ENCODE measurements at places on chromosomes 4 and X.

DNA sequence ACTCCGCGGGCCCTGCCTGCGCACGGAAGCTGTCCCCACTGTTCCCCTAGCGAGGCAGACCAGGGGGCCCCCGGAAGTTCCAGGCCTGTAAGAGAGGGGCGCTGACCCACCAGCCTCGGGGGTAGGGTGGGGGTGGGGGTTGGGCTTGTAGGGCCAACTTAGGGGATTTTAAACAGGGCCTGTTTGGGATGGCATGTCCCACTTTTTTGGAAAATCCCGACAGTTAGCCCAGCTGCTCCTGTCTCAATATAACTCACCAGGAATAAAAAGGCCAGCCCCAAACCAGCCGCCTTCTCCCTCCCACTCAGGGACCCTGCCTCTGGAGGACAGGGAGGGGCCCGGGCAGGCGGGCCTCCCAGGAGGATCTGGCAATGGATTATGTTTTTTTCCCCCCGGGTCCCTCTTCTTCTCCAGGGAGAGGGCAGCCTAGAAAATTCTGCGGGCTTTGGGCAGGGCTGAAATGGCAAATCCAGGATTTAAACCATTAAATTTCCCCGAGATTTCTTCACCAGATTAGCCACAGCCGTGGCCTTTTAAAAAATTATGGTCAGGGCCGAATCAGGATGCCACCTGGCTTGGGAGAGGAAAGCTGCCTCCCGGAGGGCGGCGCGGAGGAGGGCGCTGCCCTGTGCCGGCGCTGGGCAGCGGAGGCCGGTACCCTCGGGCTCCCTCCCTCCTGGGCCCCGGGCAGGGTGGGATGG, 957 bp downstream of the PPP2R2C start:
- no peak for DNase-seq

- no peak for DNase-seq
Measured at GRCh38 chrX:43003939-43004338, 226.0 kb upstream of the PPP1R2C start.

- DNase-seq, result no peak
Measured at GRCh38 chr4:156113138-156113765, 159.6 kb upstream of the CTSO start.

DNA sequence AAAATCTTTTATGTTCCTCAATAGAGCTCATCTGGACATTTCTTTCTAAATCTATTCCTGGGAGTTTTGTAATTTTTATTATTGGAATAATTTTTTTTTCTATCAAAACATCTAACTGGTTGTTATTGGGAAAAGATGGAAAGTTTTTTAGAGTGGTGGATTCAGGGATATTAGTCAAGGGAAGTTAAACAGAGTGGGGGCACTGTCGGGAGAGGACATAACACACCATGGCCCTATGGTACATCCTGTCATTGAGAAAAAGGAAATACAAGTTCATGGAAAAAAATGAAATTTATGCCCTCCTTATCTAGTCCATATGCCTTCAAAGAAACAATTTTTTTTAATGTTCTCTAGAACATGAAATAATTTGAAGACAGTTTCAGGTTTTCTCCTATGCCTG, 96.3 kb upstream of the TSPAN5 start:
- no peak for DNase-seq

DNA sequence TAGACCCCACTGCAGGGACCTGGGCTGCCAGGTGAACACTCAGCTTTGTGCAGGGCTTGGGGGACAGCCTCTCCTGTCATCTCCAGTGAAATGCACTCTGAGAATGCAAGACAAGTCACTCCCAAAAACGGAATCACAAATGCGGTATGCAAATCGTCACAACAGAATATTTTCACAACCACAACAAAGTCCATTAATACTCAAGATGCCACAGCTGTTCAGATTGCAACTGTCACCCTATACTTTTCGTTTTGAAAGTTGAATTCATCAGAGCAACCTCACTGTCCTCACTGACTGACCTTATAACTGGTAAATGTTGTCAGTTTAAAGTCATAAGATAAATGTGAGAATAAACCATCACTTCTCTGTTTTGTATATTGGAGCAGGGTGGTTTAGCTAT, 16.6 kb downstream of the JAKMIP1 start:
- no peak for DNase-seq

GRCh38 chr4:136909626-136910025, 622.7 kb downstream of the PCDH18 start:
- no peak for DNase-seq

DNA sequence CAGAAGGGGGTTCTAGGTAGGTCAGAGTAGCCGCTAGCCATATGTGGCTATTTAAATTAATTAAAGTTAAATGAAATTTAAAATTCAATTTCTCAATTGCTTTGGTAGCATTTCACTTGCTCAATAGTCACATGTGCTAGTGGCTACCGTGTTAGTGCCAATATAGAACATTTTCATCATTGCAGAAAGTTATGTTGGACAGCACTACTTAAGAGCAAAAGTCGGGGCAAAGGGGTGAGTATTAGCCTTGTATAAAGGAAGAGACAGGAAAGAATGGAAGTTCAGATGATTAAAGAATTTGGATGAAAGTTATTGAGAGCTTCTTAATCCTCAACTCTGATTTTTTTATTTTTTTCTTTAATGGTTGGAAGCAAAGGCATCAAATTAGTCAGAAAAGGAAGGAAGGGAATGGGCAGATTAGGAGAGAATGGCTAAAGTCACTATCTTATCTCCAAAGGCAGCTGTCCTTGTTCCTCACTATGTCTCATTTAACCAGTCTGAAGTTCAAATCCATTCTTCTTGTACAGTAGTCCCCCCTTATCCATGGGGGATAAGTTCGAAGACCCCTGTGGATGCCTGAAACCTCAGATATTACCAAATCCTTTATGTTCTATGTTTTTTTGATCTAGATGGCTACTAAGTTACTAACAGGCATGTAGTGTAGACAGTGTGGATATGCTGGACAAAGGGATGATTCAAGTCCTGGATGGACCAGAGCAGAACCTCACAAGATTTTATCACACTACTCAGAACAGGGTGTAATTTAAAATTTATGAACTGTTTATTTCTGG, 22.9 kb downstream of the OCIAD1 start:
- no peak for DNase-seq

- DNase-seq, result no peak
Measured at GRCh38 chrX:122245175-122245574, 938.9 kb upstream of the GRIA3 start.

GRCh38 chr4:175413561-175413960, 398.5 kb downstream of the GPM6A start:
- DNase-seq, result no peak

DNA sequence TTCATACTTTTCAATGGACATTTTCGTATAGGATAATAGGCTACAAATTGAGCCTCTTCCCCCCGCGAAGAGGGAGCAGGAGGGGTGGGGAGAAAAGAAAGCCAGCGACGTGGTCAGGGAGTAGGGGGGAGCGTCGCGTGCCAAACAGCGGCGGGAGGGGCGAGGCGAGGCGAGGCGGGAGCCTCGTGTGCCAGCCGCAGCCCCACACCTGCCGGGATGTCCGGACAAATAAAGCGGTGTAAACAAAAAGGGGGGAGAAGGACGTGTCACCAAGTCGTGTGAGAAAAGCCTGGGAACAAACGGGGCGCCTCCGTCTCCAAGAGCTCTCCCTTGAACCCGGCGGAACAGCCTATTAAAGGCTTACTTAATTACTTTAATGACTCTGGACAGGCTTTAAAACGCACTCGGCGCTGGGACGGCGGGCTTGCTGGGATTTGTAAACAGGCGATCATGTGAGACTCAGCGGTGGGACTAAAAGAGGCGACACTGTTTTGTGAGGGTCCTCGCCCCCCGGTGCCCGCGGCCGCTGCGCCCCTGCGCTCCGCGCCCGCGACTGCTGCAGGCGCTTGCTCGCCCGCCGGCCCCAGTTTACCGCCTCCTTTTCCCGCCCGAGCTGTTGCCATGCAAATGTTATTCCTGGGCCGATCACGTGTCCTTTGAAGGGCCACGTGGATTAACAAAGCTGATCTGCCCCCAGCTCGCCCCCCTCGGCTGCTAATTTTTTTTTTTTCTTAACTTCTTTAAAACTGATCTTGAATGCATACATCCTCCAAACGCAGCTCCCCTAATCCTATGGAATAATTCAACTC, at the start of gene HELT:
HELT (plus strand) TSS at position 527 of the 809 bp plus-strand sequence. CDS start 439 bp downstream, outside the sequence.
- DNase-seq, result no peak

DNA sequence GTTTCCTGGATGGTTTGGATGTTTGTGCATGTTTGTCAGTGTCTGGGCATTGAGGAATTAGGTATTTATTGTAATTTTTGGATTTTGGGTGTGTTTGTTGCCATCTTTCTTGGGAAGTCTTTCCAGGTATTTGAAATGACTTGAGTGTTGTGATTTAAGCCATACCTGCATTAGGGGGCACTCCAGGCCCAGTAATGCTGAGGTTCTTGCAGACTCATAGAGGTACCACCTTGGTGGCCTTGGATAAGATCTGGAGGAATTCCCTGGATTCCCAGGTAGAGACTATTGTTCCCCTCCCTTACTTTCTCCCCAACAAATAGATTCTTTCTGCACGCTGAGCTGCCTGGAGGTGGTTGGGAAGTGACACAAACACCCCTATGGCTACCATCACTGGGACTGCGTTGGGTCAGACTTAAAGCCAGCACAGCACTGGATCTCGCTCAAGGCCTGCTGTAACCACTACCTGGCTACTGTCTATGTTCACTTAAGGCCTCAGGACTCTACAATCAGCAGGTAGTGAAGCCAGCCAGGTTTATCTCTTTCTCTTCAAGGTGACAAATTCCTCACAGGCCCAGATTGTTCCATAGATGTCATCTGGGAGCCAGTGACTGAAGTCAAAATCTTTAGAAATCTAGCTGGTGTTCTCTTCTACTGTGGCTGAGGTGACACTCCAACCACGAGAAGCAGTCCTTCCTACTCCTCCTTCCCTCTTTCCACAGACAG, 643.6 kb downstream of the PDHA2 start:
- DNase-seq, result no peak

GRCh38 chr4:76704133-76704881, 193.6 kb downstream of the SOWAHB start:
- no peak for DNase-seq

GRCh38 chr4:24809376-24809775, 14.0 kb downstream of the SOD3 start:
- DNase-seq, result no peak

DNA sequence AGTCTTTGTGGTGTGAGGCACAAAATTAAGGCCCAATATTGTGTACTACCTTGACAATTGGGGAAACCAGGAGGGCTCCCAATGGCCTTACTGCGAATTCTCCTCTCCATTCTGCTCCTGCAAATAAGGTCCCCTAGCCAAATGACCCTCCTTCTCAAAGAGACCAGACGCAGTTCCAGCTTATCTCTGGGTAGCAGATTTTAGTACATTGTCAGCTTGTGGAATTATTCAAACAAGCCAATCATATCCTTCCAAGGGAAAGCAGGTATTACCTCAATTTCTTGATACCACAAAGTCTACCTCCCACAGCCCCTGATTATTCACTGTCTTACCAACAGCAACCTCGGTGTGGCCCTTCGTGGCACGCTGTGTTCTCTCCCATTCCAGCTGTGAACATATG, 7.8 kb upstream of the ZBTB33 start:
- DNase-seq, result no peak

GRCh38 chrX:44225667-44226066, 117.8 kb downstream of the EFHC2 start:
- DNase-seq, result no peak

DNA sequence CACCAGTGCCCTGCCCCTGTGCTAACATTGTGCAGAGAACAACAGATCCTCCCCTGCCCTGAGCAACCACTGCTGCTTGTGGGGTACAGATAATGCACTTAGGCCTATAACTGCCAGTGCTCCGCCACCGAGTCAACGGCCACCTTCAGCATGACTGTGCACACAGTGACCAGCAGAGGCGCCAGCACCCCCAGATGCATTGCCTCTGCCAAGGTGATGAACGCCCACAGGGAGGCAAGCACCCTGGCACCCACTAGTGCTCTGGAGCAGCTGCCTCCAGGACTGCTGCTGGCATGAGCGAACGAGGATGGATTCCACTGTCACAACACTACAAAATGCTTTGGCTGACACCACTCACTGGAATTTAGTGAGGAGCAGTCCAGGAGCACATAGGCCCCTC, 38.2 kb downstream of the SPIN2B start:
- DNase-seq, result no peak

GRCh38 chrX:70398899-70399298, 24.2 kb upstream of the GDPD2 start:
- DNase-seq, result no peak

- no peak for DNase-seq
Measured at GRCh38 chrX:23745786-23746185, 2.7 kb upstream of the ACOT9 start.

DNA sequence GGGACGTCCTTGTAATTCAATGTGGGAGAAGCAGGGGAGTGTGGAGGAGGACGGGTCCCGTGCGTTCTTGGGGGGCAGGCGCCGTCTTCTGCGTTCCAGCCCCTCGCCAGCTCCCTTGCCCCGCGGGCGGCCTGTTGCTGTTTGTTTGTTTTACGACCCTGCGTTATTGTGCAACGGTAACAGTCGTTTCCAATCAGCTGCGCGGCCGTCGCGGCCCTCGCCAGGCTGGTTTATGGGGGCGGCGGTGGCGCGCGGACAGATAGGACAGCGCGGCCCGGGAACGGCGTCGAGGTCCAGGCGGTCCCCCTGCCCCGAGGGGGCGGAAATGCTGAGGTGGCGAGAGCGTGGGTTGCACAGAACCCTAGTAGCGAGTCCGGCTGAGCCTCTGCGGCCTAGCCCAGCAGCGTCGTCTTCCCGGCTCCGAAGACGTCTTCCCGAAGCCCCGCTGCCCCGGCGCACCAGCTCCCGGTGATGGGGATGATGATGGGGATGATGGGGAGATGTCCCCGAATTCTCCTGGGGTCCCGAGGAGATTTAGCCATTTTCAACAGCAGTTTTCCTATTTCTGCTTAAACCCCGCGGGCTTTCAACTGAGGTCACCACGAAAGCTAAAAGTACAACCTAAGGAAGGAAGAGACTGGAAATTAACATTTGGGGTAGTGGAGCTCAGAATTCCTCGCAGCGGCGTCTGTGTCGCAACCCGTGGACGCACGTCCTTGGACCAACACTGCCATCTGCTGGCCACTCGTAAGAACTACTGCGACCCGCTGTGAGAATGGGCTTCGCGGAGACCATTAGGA, 4.8 kb downstream of the PDGFRA start:
- peak; percentile 41 for DNase-seq

GRCh38 chr4:176902710-176903323, 110.1 kb upstream of the VEGFC start:
- no peak for DNase-seq

GRCh38 chr4:67749286-67749685, 4.9 kb downstream of the GNRHR start:
- DNase-seq, result no peak

DNA sequence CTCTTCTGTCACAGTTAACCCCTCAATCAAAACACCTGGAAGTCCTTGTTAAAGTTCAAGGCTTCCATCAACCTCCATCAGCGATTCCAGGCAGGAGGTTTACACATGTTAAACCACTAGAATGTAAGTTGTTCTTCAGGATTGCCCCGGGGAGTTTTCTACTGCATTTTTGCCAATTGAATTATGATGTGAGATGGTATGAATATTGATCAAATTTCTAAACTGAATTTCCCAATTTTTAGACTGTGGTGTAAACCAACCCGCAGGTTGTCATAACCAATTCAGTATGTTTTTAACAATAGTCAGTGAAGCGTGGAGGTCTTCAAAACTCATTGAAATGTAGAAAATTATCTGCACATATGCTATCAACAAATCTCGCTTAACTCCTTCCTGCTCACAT, 21.2 kb upstream of the TENM3 start:
- no peak for DNase-seq
